Activated CD4-positive, alpha-beta memory T cell treated with anti-CD3 and anti-CD28 coated beads for 36 hours (primary cell): ENCODE measurements at places on chromosomes 3 and 15. TPM values are rescaled to one million over a fixed set of nuclear protein-coding genes. Genes with fewer than 3 reads are reported as not detected.

GABRA5 gene
- not detected for total RNA-seq

GPR27 gene
- total RNA-seq = 1.2 TPM

P2RY12 gene
- total RNA-seq = not detected

FRMD4B gene
- total RNA-seq = 29.1 TPM

SEMA3B gene
- total RNA-seq = 0.86 TPM

STRIT1 gene
- total RNA-seq = not detected

NR2E3 gene
- not detected for total RNA-seq

FGF12 gene
- not detected for total RNA-seq

TMC3 gene
- not detected for total RNA-seq

DNA sequence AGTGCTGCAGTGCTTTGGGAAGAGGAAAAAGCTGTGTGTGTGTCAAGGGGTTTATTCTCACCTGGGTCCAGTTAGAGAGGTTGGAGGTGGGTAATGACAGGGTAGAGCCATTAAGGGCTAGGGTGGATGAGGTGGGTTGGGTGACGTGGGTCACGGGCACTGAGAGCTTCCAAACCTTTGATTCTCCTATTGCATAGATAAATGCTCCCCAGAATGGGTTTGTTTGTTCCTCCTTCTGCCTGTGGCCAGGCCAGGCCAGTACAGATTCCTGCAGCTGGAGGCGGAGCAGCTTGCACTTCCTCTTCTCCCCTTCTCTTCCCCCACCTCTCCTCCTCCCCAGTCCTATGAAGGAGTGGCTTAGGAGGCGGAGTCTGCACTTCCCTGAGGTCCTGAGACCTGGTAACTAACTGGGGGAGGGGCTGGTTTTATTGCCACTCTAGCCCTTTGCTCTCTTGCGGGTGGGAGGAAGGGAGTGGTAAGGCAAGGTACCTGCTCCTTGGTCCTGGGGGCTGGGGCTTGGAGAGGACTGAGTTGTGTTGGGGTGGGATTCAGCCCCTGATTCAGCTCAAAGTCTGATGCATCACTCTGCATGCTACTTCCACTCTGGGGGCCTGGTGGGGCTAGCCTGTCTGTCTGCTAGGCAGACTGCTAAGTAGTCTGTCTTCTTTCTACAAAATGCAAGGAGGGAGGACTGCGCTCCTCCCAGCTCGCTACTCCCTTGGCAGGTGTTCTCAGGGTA lies 3.5 kb downstream of the SPINT1 start:
- DNase-seq = no peak

- no peak for DNase-seq
These were observed 7.3 kb upstream of the LEKR1 start for GRCh38 chr3:156818890-156819289.

DNA sequence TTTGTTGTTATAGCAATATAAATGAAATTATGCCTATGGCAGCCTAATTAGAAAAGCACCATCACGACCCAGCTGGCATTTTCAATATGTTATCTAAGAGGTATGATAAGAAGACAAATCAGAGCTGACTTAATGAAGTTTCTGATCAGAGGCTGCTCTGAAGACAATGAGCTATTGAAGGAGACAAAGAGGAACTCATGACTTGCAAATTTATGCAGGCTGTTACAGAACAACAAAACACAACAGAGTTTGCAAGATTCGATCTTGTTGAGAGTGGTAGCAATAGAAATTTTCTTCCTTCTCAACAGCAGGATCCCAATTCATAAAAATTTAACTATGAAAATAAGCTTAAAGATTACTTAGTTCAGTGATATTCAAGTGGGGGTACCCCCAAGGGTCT lies 7.7 kb downstream of the CCDC54 start:
- DNase-seq = no peak

DNA sequence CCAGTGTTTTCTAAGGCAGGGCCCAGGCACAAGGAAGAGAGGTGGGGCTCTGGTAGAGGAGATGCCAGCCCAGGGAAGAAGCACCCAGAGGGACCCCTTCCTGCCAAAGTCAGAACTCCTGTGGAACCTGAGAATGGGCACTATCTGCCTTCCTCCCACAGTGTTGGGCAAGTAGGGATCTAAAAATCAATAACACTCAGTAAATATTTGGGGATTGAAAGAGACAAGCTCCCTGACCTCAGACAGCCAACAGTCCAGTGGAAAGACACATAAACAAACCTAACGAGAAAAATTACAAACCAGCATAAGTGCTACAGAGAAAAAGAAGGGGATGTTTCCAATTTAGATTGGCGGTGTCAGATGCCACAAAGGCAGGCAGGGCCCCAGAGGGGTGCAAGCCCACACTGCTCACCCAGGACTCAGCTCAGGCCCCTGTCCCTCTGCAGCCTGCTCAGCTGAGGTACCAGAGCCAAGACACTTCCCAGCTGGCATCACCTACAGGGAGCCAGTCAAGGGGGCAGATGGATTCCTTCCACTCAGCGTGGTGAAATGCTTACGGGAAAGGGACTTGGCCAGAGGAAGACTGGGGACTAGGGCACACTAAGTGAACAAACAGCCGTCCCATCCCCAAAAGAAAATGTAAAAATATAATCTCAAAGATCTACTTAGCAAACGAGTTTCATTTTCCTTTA lies 15.9 kb downstream of the ADCY5 start:
- DNase-seq = no peak

DNA sequence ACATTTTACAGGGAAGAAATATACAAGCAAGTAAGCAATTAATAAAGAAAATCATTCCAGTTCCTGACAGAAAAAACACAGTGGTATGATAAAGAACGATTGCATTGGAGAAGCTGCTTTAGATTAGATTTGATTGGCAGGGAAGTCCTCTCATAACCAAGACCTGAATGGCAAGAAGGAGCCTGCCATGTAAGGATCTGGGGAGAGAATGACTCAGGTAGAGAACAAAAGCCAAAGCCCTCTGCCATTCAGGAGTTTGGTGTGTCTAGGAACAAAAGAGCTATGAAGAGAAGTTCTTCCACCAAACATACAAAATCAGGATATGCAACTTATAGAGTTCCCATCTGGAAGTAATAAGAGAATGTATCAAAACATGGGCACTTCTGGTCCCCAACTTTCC lies 57.6 kb downstream of the SIDT1 start:
- DNase-seq = no peak

DNA sequence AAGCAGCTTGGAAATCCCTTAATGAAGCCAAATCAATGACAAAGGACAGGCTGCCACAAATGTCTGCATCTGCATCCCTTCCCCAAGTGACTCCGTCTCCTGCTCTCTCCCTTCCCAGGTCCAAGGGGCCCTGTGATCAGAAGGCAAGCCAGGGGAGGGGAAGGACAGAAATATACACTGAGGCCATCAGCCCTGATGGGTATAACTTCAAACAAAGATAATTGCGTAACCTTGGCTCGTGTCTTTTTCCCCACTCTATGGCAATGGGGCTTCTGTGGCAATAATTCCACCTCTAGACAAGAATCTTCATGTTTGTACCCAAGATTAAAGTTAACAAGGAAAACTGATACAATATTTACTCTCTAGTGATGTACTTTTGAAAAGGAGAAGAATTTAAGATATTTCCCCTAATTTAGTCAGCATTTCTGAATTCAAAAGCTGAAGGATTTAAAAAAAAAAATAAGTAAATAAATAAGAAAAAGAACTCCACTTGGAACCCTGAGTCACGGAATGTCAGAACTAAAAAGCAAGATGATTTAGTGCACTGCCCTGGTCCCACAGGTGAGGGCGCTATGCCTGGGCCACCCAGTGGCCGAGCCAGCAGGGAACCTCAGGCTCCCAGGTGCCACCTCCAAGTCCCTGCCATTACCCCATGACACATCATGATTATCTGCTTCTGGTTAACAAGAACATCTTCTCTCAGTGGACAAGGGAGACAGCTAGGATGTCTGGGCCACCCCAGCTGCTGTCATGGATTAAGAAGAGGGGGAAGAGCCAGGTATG lies 154.5 kb downstream of the STT3B start:
- DNase-seq = no peak

GRCh38 chr15:89307791-89308190 lies 26.8 kb downstream of the POLG start:
- no peak for DNase-seq

GRCh38 chr3:59698091-59698490 lies 648.3 kb upstream of the CFAP20DC start:
- DNase-seq = no peak

DNA sequence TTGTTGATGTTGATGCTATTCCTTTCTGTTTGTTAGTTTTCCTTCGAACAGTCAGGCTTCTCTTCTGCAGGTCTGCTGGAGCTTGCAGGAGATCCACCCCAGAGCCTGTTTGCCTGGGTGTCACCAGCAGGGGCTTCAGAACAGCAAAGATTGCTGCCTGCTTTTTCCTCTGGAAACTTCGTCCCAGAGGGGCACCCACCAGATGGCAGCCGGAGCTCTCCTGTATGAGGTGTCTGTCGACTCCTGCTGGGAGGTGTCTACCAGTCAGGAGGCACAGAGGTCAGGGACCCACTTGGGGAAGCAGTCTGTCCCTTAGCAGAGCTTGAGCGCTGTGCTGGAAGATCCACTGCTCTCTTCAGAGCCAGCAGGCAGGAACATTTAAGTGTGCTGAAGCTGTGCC lies 303.2 kb downstream of the ZIC1 start:
- DNase-seq = no peak

DNA sequence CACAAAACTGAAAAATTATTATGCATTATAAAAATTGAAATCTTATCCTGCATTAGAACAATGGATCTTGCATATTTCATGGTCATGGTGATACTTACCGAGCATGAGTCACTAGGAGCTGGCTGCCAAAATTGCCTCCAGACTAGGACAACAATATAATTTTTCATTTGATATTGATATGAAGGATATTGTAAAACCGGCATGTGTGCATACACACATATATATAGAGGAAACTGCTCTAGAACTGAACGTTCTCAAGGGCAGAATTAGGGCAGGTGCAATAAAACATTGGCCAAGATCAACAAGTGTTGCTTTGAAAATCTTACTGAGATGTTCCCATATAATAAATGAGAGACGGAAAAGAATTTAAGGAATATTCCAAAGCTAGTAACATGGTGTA lies 319.4 kb upstream of the POU1F1 start:
- no peak for DNase-seq

DNA sequence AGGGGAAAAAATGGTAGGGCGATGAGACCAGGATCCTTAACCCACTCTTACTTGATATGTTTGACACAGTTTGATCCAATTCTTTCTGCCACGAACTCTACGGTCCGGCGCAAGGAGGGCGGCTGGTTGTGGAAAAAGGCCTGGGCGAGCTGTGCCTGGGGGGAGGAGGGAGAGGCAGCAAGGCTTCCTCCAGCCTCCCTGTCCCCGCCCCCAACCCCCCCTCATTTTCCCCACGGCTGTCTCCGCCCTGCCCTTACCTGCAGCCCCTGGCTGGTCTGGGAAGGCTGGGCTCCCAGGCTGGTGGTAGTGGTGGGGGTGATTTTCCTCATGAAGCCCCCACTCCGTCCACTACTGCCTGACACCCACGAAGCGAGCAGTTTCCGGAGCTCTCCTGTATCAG lies 8.0 kb downstream of the CDAN1 start:
- no peak for DNase-seq

DNA sequence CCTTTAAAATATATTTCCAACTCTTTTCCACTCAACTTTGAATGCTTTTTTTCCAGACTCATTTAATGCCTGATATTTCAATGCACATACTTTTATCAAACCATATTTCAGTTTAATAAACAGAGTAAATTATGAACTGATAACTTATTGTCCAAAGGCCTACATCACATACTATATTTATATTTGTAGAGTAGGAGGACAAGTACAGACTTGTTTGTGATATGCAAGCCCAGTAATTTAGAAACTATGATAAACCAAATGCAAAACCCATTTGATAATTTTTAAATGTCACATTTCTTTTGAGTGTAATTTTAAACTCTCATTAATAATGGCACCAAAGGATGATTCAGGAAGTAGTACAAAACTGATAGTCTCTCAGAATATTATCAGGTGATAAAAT lies 3.3 kb downstream of the RFX7 start:
- DNase-seq = no peak

GRCh38 chr3:197002701-197003454 lies 26.7 kb downstream of the MELTF start:
- peak; percentile 87 for DNase-seq

- DNase-seq = no peak
These were observed 211.7 kb upstream of the GADL1 start for GRCh38 chr3:31106204-31106603.

DNA sequence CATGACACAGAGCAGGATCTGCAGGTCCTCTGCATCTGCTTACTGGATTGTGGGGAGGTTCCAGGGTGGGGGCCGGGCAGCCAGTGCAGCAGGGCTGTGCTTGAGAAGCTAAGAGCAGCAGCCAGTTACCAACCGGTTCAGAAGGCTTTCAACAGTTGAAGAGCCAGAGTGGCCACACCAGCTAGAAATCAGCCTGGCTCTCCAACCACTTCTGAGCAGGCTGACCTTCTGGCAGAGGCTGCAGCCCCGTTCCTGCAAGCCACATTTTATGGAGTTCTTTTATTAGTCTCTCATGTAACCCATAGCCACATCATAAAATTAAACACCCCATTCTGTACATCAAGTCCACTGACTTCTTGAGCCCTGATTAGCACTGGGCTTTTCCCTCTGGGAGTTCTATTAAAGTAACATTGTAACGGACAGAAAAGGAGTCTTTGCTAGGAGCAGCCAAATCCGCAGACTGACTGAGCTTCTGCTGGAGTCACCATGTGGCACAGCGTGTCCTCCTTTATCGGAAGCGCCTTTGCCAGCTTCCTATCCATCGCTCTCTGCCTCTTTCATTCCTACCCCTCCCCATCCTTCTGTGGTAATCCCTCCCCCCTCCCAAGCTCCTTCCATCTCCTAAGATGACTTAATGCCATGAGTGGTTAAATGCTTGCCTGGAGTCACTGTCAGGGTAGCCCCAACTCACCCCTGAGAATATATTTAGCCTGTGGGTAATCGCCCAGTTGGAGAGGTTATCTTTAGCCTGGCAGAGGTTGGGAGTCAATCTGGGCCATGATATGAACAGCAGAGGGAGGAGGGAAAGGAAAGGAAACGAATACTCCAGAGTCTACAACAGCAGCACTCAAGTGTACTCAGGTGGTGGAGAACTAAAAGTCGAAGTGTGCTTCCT lies 138.5 kb upstream of the HES1 start:
- no peak for DNase-seq

GRCh38 chr15:83292317-83292716 lies 7.9 kb upstream of the BNC1 start:
- no peak for DNase-seq

- DNase-seq = no peak
These were observed 31.5 kb upstream of the LAMP3 start for GRCh38 chr3:183193762-183194689.

GRCh38 chr3:183151821-183152351 lies 10.6 kb downstream of the LAMP3 start:
- DNase-seq = no peak

GRCh38 chr3:55369141-55369847 lies 117.8 kb downstream of the WNT5A start:
- no peak for DNase-seq

DNA sequence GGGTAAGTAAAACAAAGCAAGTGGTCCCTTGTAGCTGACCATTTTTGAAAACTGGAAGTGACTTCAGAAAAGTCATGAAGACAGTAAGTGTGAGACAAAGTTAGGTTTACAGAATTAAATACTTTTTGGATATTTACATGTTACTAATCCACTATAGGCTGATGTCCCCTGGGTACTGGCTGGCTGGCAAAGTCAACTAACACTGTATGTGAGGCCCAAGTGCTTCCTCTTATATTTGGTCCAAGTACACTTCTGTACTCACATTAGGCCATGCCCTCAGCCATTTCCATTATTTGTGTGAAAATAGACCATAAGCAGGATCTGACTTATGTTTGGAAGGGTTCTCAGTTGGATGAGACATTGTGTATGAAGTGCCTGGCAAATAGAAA lies 5.5 kb upstream of the LEKR1 start:
- DNase-seq = no peak
